ENCODE measurements at places on chromosomes 11 and 22.

DNA sequence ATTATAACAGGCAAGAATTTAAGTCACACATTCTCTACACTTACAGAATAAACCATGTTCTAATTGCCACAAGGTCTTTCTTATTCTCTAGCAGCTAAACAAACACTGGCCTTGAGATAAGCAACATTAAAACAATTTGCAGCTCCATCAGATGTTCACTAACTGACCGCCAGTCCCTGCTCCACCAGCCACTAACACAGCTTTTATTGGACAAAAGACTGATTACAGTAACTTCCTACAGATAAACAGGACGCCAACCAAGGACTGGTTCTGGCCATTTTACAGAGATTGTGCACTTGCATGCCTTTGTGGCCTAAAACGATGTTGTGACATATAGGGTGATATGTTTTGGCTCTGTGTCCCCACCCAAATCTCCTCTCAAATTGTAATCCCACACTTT is 388.9 kb upstream of the LRRC4C start:
- no peak for DNase-seq

- DNase-seq: no peak
Observed at GRCh38 chr11:128965485-128965884, 22.8 kb upstream of the TP53AIP1 start.

- no peak for DNase-seq
Observed at GRCh38 chr11:119318240-119319135, 1.6 kb upstream of the MCAM start.

GRCh38 chr11:110249066-110249465 is 47.3 kb downstream of the RDX start:
- no peak for DNase-seq

DNA sequence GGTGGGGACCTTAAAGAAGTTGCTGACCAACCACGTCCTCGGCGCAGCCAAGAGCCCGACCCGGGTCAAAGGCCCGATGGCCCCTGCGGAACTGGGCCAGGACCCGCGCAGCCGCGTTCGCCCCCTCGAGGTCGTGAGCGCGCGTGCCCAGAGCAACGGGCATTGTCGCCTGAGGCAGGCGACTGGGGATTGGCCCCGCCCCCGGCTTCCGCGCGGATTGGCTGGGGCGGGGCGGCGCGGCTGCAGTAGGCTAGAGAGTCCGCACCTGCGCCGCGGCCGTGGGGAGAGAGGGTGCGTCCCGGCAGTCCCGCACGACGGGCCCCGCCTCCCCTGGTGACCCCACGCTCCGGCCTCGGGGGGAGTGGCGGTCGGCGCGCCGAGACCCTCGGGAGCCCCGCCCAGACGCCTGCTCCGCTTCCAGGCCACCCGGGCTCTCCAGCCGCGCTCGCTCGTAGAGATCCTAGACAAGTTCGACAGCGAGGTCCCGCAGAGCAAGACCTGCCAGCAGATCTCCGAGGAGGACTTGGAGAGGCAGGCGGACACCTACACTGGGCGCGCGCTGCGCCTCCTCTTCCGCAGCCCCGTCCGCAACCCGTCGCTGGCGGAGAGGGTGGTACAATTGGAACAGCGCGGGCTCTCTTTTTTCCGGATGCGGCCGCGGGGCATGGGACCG is 8.3 kb upstream of the PPIL2 start:
- no peak for DNase-seq

- peak; percentile 42 for DNase-seq
Observed at GRCh38 chr11:58576887-58577471, 1.3 kb upstream of the LPXN start.

GRCh38 chr11:30002157-30002785 is 14.6 kb downstream of the KCNA4 start:
- DNase-seq: no peak

- DNase-seq: no peak
Observed at GRCh38 chr11:114194702-114195101, 101.5 kb upstream of the NNMT start.

DNA sequence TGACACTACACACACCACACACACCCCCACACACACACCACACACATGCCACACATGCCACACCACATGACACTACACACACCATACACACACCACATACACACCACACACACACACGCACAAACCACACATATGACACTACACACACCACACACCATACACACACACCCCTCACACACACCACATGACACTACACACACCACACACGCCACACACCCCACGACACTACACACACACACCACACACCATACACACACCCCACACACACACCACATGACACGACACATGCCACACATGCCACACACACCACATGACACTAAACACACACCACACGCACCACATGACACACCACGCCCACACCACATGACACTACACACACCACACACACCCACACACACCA is 101.8 kb upstream of the ASPHD2 start:
- no peak for DNase-seq

- DNase-seq: peak; percentile 87
Observed at GRCh38 chr11:46617134-46617971, at the start of the genes ATG13 and HARBI1. TSS of gene ATG13 (plus strand) at chr11:46617553. CDS start at chr11:46644292, 26,739 bp downstream. TSS of gene HARBI1 (minus strand) at chr11:46617227. CDS start at chr11:46616237, 990 bp downstream.

DNA sequence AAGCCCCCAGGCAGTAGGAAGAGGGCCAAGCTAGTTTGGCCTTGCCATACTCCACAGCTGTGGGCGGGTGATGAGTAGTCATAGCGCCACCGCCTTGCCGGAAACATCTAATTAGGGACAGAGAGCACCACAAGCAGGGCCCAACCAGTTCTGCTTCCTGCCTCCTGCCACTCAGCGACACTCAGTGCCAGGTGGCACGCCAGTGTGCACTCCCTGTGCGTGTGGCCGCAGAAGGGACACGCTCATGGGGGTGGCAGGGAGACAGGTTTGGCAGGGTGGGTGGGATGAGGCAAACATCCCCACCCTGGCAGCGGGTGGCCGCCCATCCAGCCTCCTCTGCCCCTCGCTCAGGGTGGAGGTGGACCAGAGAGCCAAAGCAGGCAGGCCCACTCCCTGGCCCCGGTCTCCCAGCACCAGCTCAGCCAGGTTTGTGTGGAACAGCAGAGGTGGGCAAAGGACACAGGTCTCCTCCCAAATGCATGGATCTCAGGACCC is 4.9 kb downstream of the OVOL1 start:
- no peak for DNase-seq

DNA sequence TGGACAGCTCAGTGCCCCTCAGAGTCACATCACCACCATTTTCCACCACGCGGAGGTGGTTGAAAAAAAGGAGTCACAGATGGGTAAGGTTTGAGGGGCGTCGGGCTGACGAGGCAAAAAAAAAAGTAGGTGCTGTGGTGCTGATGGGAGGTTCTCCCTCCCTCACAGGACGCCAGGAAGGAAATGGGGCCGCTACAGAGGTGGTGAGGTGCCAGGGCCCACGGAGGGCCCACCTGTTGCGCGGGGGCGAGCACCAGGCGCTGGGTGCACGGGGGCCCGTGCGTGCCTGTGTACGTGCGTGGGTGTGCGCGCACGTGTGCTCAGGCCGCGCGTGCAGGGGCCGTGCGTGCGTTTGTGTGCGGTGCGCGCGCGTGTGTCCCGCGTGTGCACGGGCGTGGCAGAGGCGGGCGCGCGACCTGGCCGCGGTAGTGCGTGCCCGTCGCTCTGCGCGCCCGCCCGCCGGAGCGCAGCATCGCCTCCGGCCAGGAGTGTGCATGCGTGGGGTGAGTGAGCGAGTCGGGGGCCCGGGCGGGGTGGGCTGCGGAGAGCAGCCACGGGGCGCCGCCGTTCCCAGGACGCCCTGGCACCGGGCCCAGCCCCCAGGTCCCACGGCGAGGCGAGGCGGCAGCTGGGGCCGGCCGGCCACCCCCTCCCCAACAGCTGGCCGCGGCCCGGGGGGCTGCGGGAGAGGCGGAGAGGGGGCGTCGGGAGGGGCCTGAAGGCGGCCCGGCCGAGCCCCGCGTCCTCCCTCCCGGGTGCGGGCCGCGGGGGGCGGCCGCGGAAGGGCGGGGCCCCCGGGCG is 2.8 kb downstream of the PDGFB start:
- DNase-seq: no peak

DNA sequence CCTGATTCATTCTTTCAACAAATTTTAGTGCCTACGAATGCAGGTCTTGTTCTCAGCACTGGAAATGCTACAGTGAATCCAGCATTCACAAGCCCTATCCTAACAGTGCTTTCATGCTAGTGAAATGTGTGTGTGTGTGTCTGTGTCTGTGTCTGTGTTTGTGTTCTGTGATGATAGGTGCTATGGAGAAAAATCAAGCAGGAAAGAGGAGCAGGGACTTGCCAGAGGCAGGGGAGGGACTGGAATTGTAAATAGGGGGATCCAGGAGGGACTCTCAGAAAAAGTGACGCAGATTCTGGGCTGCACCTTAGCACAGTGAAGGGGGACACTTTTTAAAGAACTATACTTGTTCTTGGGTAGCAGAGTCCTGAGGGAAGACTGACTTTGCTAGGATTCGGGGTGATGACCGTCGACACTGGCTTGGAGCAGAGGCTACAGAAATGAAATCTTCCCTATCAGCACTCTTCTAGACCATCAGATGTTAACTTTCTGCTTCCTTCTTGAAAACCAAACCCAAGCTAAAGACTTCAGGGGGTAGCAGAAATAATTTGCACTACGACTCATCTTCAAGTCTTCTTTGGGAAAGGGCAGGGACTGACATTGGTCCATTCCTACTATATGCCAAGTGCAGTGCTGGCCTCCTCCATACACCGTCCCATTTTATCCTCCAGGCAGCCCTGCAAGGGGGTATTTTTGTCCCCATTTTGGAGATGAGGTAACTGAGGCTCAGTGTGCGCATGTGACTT is 39.3 kb upstream of the PTPRJ start:
- no peak for DNase-seq

- DNase-seq: no peak
Observed at GRCh38 chr11:114073007-114073827, 13.7 kb downstream of the ZBTB16 start.

- no peak for DNase-seq
Observed at GRCh38 chr11:92495107-92495793, 270.6 kb downstream of the FAT3 start.

GRCh38 chr22:48096411-48096810 is 1334.0 kb downstream of the TBC1D22A start:
- DNase-seq: no peak

- no peak for DNase-seq
Observed at GRCh38 chr11:130198964-130199363, 39.4 kb downstream of the ST14 start.

All from HS-27A (cell line).